ENCODE measurements at places on chromosomes 7 and 10.
A peak's percentile ranks its signal among the peaks of the same experiment; 100 is the strongest.

GRCh38 chr7:72313906-72314305, 98.2 kb downstream of the CALN1 start:
- DNase-seq: no peak

DNA sequence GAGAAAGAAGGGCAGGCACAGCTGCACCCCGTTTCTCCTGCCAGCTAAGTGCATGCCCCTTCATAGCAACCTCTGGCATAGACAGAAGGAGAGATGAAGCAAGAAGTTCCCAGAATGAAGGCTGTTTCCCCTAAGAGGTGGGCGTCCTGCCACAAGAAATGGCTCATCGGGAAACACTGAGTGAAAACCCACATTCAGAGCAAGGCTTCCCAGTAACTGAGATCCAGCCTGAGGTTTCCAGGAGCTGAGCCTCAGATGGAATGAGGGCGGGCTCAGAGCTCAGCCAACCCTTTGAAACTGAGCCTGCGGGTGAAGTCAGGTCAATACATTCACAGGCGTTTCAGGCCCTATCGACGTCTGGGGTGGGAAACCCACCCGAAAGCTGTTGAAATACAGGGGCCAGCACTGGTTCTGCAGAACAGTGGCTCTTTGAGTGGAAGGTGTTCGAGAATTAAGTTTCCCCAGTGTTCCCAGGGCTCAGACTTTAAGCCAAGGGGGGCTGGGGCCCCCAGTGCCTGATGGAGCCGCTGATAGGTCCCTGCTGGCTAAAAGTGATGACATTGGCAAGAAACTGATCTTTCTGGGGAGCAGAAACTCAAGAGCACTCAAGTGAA, 510.2 kb downstream of the RPS24 start:
- no peak for DNase-seq

DNA sequence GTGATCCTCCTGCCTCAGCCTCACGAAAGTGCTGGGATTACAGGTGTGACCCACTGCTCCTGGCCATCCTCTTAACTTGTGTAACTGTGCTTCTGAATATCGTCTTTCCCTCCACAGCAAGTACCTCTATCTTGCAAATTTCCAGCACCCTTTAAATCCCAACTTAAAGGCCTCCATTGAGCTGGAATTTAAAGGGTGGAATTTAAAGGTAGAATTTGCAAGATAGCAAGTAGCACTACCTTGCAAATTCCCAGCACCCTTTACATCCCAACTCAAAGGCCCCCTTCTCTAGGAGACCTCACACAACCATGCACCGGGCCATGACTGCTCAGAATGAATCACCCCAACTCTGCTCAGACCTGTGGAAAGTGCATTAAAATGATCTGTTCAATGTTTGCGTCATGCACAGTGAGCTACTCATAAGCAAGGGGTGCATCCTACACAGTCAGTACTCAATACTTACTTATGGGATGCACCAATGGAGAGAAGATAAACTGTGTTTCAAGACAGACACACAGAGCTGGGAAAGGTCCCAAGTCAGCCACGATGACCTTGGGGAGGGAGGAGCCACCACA, 17.8 kb upstream of the SDK1 start:
- peak; percentile 64 for DNase-seq

DNA sequence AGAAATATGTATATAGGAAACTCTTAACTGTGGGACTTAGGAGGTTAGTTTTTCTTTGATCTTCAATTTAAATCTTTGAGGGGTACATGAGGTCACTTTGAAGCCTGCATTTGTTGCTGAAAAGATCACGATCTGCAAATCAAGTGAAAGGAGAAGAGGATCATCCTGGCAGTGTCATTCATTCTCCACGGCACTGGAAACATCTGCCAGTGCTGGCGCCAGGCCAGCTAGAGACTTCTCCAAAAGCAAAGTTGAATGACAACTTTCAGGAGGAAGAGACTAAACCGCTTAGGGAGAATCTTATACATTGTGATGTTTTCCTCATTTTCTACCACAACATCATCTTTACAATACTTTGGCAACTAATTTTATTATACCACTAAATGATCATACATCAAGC, 42.5 kb downstream of the MRC1 start:
- no peak for DNase-seq

DNA sequence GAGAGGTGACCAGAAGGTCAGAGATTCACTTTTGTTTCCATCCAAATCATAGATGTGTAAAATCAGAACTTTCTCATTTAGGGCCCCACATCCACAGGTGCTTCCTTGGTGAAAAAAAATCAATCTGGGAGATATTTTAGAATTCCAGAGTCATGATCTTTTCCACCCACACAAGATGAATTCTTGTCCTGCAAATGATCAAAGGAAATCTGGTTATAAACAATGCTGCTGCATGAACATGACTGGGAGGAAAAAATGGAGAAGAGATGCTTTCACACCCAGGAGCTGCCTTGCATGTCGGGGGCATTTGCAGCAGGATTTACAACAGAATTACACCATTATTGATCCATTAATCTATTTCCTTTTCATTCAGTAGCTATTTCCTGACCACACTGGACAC, 106.5 kb upstream of the TMEM72 start:
- no peak for DNase-seq

- no peak for DNase-seq
Observed at GRCh38 chr10:128055061-128055868, 71.0 kb downstream of the MKI67 start.

DNA sequence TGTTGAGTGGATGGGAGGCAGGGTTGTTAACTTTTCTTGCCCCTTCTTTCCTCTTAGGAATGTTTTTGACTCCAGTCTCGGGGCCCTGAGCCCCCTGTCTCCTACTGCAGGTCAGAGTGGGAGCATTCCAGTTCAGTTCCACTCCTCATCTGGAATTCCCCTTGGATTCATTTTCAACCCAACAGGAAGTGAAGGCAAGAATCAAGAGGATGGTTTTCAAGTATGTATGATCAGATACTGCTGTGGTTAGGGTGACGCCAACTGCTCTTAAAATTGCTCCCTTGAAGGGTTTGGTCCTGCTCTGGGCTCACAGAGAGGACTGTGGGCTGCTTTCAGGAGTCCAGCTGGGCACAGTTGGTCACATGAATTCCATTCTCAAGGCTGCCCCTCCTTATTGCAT, 22.0 kb downstream of the VWA2 start:
- no peak for DNase-seq

GRCh38 chr10:102629661-102630614, 14.3 kb upstream of the TRIM8 start:
- DNase-seq: peak; percentile 86

- no peak for DNase-seq
Observed at GRCh38 chr7:66921396-66921917, 432 bp downstream of the TMEM248 start.

DNA sequence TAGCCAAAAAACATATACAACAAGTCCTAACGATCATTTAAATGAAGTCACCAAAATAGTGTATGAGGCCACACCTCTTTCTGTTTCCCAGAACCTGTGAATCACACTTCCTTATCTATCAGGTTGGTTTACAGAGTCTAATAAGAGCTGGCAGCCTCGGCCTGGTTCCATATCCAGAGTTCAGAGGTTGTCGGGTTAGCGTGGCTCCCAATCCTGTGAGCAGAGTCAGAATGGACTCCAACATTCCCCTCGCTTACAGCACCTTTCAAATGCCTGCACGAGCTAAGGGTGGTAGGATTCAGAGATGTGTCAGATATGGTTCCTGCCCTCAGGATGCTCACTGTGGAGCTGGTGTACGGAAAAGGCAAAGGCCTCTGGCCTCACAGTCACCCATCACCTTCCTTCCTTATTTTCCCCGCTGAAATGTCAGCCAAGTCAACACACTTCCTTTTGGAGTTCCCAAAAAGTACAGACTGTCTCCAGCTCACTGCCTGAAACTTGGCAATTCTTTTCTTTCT, 6.0 kb downstream of the IL15RA start:
- no peak for DNase-seq

GRCh38 chr7:16299853-16300252, 121.5 kb downstream of the CRPPA start:
- no peak for DNase-seq

GRCh38 chr7:1672851-1673486, 2.9 kb downstream of the ELFN1 start:
- no peak for DNase-seq

DNA sequence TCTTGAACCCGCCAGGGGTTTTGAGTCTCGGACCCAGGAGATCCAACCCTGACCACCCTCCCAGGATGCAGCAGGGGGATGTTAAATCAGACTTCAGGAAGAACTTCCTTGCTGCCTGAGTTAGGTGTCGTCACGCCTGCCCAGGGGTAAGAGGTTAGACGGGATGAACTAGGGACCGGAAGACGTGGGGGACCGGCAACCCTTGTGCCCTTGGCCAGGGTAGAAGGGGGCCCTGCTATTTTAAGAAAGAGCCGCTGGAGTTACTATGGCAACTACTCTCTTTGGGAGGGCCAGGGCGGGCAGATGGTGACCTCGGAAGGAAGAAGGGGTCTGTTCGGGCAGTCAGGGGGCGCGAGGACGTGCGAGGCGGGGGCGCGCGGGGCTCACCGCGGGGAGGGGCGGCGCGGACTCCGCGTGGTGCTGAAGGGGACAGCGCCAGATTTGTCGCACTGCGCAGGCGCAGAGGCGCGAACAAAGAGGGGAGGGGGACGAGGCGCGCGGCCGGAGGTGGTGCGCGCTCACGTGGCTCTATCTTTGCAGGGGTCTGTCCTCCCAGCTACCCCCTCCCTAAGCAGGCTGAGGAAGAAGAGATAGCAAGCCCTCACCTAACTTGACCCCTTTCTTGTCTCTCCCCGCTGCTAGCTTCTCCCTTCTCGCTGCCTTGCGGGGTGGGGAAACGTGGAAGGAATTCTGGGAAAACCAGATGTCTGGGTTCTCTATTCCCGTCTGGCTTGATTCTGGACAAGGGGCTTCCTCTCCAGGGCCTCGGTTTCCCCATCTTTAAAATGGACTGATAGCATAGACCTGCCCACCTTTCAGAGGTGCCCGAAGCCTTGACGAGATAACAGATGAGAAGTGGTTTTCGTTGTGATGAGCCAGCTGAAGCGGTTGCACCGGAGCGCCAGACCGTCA, 940 bp upstream of the PSD start:
- no peak for DNase-seq
